WTC11 (cell line): ENCODE measurements at places on chromosomes 2 and 18. TPM values are rescaled to one million over a fixed set of nuclear protein-coding genes. Genes with fewer than 3 reads are reported as not detected.

DNA sequence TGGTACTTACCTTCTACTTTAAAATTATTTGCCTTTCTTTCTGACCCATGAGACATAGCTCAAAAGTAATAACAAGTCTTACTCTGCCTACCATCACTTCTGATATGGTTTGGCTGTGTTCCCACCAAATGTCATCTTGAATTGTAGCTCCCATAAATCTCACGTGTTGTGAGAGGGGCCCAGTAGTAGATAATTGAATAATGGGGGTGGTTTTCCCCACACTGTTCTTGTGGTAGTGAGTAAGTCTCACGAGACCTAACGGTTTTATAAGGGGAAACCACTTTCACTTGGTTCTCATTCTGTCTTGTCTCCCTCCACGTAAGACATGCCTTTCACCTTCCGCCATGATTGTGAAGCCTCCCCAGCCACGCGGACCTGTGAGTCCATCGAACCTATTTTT lies 47.5 kb downstream of the GALNT3 start:
- H3K4me1 ChIP-seq = no peaks in the 10 kb centered on the region
- DNase-seq = no peak
- H3K27ac ChIP-seq = no peak overlapping the region
- H3K36me3 ChIP-seq = peaks cover 45% of the 10 kb centered on the region
- no peaks in the 10 kb centered on the region for H3K27me3 ChIP-seq

- H3K4me1 ChIP-seq = no peaks in the 10 kb centered on the region
- H3K36me3 ChIP-seq = no peaks in the 10 kb centered on the region
- H3K27me3 ChIP-seq = no peaks in the 10 kb centered on the region
These were observed 224.4 kb upstream of the MC4R start for GRCh38 chr18:60596928-60597327.

- peaks cover 59% of the 10 kb centered on the region for H3K27me3 ChIP-seq
- no peaks in the 10 kb centered on the region for H3K36me3 ChIP-seq
- peak overlapping the region; percentile 78 for H3K4me3 ChIP-seq
- H3K4me1 ChIP-seq = peaks cover 19% of the 10 kb centered on the region
These were observed 522 bp upstream of the SRD5A2 start for GRCh38 chr2:31581124-31581795.

DNA sequence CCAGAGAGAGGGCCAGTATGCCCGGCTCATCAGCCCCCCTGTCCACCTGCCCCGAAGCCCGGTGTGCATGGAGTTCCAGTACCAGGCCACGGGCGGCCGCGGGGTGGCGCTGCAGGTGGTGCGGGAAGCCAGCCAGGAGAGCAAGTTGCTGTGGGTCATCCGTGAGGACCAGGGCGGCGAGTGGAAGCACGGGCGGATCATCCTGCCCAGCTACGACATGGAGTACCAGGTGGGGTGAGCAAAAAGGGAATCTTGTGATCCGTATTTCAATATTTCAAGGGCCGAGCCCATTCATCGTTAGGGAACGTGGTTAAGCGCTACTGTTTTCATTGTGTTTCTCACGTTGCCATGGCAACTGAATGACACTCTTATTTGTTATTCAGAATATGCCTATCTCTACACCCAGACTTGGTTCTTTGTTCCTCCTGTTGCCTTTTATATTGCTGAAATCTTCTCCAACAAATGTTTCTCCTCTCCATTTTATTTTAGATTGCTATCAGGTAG lies 81.5 kb downstream of the NRP2 start:
- H3K4me3 ChIP-seq = peak overlapping the region; percentile 70
- H3K27ac ChIP-seq = peak overlapping the region; percentile 97
- DNase-seq = peak; percentile 94
- H3K36me3 ChIP-seq = no peaks in the 10 kb centered on the region; the same call in none of the 2 replicates
- no peaks in the 10 kb centered on the region; the same call in 1 of the 2 replicates for H3K27me3 ChIP-seq
- H3K4me1 ChIP-seq = peaks cover 31% of the 10 kb centered on the region

- no peak for DNase-seq
- H3K27me3 ChIP-seq = peaks cover under 1% of the 10 kb centered on the region; the same call in 1 of the 2 replicates
- peaks cover 17% of the 10 kb centered on the region for H3K36me3 ChIP-seq
- H3K4me1 ChIP-seq = peaks cover 13% of the 10 kb centered on the region
- H3K27ac ChIP-seq = no peak overlapping the region
These were observed 31.0 kb downstream of the TANC1 start for GRCh38 chr2:158999458-158999857.

DNA sequence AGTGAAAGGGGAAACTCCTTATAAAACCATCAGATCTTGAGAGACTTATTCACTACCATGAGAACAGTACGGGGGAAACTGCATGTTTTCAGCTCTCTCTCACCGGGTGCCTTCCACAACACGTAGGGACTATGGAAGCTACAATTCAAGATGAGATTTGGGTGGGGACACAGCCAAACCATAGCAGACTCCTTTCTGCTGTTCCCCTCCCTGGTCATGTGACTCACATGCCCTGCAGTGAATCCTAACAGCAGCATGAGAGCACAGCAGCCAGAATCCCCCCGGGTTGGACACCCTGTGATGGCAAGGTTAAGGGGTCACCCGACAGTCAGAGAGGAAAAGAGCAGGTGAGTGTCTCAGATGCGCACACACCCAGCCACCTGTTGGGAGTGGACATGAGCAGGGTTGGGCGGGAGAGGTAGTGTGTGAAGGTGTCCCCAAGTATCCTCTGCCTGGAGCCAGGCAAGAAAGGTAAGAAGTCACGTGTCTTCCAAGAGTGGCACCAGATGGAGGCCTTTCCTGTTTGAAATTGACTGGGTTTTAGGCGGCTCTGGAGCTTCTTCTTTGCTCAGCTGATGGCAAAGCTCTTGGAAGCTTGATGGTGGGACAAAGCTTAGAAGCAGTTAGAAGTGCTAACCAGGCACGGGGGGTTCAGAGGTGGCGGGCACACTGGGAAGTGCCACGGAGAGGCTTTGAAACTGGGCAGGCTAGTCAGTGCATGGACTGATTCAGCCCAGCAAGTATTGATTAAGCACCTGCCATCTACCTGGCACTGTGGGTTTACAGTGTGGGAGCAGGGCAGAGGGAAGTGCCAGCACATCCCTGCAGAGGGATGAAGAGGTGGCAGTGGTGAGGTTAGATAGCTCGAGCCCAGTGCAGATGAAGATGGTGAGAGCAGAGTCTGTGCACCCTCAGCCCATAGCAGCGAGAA lies 68.7 kb downstream of the RHOB start:
- peaks cover 9% of the 10 kb centered on the region for H3K4me1 ChIP-seq
- no peak for DNase-seq
- peaks cover 2% of the 10 kb centered on the region for H3K36me3 ChIP-seq

GRCh38 chr2:231666171-231667095 lies 41.9 kb upstream of the PTMA start:
- DNase-seq = peak; percentile 90
- no peaks in the 10 kb centered on the region for H3K36me3 ChIP-seq
- H3K27ac ChIP-seq = peak overlapping the region; percentile 98
- H3K4me3 ChIP-seq = peak overlapping the region; percentile 60

DNA sequence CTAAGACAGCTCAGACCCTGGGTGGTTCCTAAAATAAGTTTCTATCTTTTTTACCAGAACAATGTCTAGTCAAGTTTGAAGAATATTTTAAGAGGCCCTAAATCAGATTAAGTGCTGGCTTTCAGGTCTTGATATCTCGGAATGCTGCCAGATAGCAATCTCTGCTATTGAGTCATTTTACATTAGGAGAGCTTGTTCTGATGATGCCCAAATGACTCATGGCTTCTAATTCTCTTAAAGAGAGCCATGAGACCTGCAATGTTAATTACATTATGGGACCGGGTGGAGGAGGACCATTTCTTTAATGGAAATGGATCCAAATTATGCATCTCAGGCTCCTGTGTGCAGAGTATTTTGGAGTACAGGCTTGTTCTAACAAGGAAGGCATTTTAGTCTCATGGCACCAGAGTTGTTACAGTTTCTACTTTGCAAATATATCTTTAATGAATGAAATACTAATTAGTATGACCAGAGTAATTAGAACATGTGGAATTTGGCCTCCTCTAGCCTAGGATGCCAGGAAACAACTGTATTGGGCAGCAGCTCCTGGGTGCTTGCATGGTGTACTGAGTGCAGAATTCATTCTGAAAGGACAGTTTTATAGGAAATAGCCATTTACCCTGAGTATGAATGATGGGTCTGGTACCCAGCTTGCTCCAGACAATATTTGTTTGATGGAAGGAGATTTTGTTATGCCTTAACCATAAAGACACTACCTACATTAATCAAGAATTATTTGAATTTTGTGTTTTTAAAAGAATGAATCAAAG lies 94.0 kb upstream of the SULT1C3 start:
- no peaks in the 10 kb centered on the region for H3K4me1 ChIP-seq
- no peak for DNase-seq
- H3K4me3 ChIP-seq = no peak overlapping the region

DNA sequence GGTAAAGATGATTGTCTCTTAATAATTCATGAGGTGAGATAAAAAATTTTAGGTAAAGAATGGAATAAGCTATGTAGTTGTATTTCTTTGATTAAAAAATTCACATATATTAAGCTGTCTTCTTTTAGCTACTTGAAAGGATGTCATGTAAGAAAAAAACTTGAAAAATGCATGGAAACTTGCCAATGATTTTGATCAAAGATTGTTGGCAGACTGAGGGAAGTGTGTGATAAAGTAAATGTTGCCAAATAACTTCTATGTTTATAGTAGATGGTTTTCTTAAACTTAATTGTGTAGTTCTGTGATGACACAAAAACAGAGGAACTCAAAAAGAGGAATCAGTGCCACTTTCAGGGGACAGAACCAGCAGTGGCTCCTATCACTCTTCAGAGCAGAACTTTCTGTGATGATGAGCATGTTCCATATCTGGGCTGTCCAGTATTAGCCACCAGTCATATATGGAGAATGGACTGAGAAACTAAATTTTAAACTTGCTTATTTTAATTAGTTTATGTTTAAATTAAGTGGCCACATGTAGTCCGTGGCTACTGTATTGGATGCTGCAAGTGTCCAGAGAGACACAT lies 51.9 kb upstream of the SLC38A11 start:
- no peak overlapping the region for H3K4me3 ChIP-seq
- H3K27ac ChIP-seq = no peak overlapping the region
- DNase-seq = no peak
- peaks cover 8% of the 10 kb centered on the region for H3K4me1 ChIP-seq
- H3K36me3 ChIP-seq = no peaks in the 10 kb centered on the region
- no peaks in the 10 kb centered on the region for H3K27me3 ChIP-seq

GRCh38 chr2:20035955-20036666 lies 15.3 kb downstream of the LAPTM4A start:
- no peaks in the 10 kb centered on the region for H3K27me3 ChIP-seq
- H3K4me1 ChIP-seq = no peaks in the 10 kb centered on the region
- DNase-seq = no peak
- H3K27ac ChIP-seq = peak overlapping the region; percentile 36; the same call in 1 of the 2 replicates

DNA sequence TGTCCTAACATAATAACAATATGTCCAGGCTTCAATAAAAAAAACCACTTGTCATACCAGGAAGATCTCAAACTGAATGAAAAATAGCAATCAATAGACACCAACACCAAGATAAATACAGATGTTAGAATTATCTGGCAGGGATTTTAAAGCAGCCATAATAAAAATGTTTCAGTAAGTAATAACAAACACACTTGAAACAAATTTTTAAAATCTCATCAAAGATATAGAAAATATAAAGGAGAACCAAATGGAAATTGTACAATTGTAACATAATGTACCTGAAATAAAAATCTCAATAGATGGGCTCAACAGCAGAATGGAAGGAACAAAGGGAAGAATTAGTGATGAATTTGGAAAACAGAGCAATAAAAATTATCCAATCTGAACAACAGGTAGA lies 128.1 kb downstream of the LYPD6 start:
- no peak overlapping the region for H3K4me3 ChIP-seq
- H3K27me3 ChIP-seq = peaks cover 5% of the 10 kb centered on the region
- H3K4me1 ChIP-seq = no peaks in the 10 kb centered on the region
- H3K27ac ChIP-seq = no peak overlapping the region

DNA sequence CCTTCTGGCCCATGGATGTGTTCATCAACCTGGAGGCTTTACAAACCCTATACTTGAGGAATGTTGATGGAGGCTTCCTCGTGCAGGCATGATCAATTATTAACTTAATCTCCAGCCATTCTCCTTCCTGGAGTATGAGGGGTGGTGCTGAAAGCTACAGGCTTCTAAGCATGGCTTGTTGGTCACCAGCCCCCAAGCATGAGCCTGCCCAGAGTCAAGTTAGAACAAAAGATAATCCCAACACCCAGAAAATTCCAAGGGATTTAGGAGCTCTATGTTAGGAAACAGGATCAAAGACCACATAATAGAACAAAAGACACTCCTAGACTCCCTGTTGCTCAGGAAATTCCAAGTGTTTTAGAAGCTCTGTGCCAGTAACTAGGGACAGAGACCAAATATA lies 63.1 kb downstream of the FAM171B start:
- DNase-seq = no peak
- no peak overlapping the region for H3K27ac ChIP-seq
- H3K4me1 ChIP-seq = peaks cover 15% of the 10 kb centered on the region
- no peak overlapping the region for H3K4me3 ChIP-seq

GRCh38 chr2:153455403-153455802 lies 23.2 kb downstream of the RPRM start:
- H3K27ac ChIP-seq = no peak overlapping the region
- peaks cover under 1% of the 10 kb centered on the region; the same call in 1 of the 2 replicates for H3K36me3 ChIP-seq
- H3K4me1 ChIP-seq = peaks cover 42% of the 10 kb centered on the region
- H3K4me3 ChIP-seq = no peak overlapping the region

DNA sequence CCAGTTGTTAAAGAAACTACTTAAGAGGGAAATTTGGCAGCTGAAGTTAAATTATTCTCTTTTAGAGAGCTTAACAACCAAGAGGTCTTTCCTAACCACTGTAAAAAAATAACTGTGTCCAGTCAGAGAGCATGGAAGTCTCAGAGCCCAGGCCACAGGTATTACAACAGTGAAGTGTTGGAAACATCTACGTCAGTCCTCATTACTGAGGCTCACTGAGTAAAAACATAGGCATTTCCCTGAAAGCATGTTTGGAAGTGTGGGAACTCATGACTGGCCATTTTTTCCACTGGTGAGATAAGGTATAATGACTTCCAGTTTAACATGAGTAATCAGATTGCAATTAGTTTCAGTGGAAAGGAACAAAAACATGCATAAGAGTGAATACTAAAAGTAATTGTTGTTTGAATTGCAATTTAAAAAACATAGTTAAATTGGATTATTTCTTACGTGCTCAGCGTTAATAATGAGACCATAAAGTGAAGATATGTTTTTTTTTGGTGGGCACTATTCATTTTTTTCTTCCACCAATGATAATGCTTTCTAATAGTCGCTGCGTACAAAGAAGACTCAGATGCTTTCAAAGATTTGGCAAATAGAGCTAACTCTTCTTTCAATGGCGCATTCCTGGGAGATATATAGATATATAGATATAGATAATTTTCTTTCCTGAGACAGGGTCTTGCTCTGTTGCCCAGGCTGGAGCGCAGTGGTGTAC lies 60.8 kb downstream of the EFEMP1 start:
- H3K27me3 ChIP-seq = no peaks in the 10 kb centered on the region
- no peak for DNase-seq
- no peak overlapping the region for H3K4me3 ChIP-seq
- no peak overlapping the region for H3K27ac ChIP-seq
- H3K4me1 ChIP-seq = peaks cover 3% of the 10 kb centered on the region
- H3K36me3 ChIP-seq = no peaks in the 10 kb centered on the region

Gene ZNF385B
- total RNA-seq = 1.3 to 2.2 TPM (median 2.2 TPM) in 3 replicates

Gene COBLL1
- 4.4 to 6.3 TPM (median 5.8 TPM) in 3 replicates for total RNA-seq

Gene GNAL
- total RNA-seq = 22.3 to 26.7 TPM (median 23.9 TPM) in 3 replicates

Gene SP9
- total RNA-seq = 0.07 to 0.21 TPM in 2 of 3 replicates, not detected in the other

Gene RAD51AP2
- total RNA-seq = 0.26 to 0.37 TPM (median 0.30 TPM) in 3 replicates

Gene ERICH2
- total RNA-seq = 1.1 to 1.6 TPM (median 1.1 TPM) in 3 replicates

Gene SUCLG1
- total RNA-seq = 43.6 to 52.4 TPM (median 47.3 TPM) in 3 replicates

Gene HOXD3
- total RNA-seq = not detected in 3 replicates
